GM12892 (cell line): ENCODE measurements at places on chromosomes 6 and 20.

GRCh38 chr20:2217857-2218539 is 77.8 kb upstream of the TGM3 start:
- DNase-seq = no peak

DNA sequence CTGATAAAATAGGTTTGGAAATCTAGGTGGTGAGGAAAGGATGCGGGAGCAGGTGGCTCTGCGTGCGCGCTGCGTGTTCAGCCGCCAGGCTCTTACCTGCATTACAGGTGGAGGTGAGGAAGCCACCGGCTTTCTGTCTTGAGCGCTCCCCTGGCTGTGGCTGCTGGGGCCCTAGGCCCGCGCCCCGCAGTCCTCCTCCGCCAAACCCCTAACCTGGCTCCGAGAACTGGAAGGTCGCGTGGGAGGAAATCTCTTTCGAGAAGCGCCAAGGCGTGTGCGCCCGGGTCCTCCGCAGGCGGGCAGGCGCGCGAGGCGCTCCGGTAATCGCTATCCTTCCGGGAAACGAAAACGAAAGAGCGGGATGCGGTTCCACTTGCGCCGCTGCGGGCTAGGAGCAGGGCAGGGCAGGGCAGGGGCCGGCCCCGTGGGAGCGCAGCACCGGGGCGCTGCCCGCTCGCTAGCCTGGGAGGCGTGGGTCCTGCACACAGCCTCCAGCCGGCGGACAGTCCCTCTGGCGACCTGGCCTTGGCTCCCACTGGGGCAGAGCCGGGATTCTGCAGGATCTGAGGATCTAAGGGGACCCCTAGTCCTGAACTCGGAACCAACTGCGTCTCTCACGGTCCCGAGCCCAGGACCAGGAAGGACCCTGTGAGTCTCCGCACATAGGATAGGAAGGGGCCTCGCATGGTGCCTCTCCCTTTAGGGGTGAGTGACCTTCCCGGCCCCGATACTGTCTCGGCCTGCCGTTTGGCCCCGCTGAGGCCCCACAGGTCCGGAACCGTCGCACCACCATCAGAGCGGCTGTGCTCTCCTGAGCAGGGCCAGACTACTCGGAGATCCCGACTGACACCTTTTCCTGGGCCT is at the start of gene ETV7:
TSS of gene ETV7 (minus strand) at position 230 of the 864 bp plus-strand sequence. CDS start at position 102, 128 bp downstream.
- DNase-seq = peak; percentile 53

DNA sequence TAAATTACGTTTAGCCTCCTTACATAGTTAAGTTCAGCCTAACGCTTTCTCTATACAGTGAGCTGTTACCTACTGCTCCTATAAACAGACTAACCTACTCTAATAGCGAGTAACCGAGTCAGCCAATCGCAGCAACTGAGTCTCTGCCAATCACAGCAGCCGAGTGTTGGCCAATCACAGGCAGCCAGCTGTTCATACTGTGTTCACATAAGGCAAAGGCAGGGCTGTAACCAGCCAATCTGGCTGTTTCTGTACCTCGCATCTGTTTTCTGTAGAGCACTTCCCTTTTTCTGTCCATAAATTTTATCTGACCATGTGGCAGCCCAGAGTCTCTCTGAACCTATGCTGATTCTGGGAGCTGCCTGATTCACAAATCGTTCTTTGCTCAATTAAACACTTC is 263.9 kb upstream of the JARID2 start:
- no peak for DNase-seq

DNA sequence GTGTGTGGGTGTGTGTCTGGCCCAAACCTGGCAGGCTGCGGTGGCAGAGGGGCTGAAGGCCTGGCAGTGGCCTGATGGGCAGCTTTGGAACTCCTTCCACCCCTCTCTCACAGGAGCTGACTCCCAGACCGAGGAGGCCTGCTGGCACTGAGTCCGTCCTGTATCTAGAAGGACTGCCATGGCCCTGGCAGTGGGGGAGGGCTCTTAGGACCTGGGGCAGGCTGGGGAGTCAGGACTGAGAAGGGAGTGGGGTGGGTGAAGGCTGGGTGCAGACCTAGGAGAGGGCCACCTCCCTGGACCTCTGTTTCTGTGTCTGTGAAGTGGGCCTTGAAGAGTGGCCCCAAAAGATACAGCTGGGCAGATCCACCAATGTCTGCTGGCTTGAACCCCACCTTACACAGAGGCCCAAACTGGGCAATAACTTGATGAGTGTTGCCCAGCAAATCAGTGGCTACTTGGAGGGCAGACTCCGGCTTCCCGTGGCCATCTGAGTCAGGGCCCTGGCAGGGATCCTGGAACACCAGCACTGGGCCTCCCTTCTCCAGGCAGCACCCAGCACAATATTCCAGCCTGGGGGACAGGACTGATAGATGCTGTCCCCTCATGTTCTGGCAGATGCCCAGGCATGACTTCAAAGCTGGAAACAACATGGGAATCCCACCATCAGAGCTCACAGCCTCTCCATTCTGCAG is 46.7 kb upstream of the BLCAP start:
- no peak for DNase-seq

GRCh38 chr20:35650632-35651031 is 14.1 kb downstream of the CPNE1 start:
- DNase-seq = no peak

- no peak for DNase-seq
Measured at GRCh38 chr20:35791821-35792220, 20.0 kb downstream of the PHF20 start.

- DNase-seq = no peak
Measured at GRCh38 chr20:31675828-31676608, 38.3 kb downstream of the COX4I2 start.

DNA sequence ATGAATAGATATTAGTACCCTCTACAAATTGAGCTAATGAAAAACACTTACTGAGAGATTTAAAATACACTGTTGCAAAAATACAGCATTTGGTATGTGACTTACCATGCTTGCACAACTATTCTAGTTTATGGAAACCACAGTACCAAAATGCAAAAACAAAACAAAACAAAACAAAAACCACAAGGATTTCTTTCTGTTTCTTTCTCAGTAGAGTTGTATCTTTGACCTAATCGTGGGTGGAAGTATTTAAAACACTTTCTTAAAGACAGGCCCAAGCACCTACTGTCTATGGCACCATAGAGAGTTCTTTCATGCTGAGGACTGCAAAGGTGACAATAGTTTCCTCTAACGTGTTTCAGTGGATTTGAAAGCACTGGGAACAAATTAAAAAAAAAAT is 95.3 kb upstream of the C6orf118 start:
- DNase-seq = no peak

- no peak for DNase-seq
Measured at GRCh38 chr6:124487623-124488431, 474.4 kb upstream of the RNF217 start.

DNA sequence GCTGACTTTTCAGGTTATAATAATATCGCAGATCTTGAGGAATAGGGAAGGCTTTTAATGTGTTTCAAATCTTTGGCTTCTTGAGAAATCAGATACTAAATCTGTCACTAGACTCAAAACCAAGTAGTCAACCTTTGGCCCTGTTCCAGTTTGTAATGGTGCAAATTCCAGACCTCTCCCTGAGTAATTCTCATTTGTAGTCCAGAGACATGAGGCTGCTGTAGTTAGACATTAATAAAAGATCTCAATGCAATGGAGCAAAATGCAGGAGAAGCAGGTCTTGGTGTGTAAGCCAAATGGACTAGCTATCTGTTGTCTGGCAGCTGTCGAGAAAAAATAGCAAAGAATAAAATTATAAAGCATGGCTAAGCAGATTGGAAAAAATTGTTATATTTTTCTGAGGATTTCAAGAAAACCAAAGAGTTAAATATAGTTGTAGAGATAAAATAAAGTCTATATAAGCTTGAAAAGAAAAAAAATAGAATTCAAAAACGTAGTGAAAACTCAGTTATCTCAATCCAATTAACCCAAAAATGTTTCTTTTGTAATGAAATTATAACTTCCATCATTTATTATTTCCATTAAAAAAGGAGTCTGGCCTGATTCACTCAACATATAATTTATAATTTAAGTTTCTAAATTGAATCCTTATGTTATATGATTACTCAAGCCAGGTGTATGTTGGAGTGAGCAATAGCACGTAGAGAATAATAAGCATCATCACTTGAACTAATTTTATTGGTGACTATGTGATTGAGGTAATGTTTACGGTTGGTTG is 161.5 kb upstream of the ADGRB3 start:
- DNase-seq = no peak

- DNase-seq = no peak
Measured at GRCh38 chr6:16723826-16724225, 37.4 kb downstream of the ATXN1 start.

GRCh38 chr20:14830466-14830865 is 493.1 kb upstream of the FLRT3 start:
- DNase-seq = no peak

DNA sequence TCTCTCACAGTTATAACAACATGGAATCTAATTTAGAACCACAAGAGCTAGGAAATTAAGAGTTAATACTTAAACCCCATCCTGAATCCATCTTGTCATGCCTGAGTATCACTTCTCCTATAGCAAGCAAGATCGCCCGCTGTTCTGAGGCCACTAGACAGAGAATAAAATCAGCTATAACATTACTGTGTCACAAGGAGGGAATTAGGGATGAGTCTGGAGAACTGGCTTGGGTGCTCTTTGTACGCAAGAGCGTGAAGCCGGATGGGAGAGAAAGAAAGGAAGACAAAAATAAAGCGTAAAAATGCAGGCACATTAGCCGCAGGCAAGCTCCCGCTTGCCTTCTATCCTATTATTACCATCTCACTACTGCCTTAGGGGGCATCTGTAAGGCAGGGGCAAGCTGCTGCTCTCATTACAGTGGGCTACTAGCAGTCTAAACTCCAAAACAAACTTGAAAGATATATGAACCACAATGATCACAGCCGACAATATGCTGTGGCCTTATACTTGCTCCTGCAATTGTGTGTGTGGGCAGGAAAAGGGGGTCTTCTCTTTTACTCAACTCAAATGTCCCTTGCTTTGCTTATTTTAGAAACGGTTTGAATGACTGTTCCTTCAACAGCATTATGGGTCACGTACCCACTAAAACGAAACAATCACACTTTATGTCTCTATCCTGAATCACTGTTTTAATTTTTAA is 81.9 kb downstream of the GJA10 start:
- no peak for DNase-seq

DNA sequence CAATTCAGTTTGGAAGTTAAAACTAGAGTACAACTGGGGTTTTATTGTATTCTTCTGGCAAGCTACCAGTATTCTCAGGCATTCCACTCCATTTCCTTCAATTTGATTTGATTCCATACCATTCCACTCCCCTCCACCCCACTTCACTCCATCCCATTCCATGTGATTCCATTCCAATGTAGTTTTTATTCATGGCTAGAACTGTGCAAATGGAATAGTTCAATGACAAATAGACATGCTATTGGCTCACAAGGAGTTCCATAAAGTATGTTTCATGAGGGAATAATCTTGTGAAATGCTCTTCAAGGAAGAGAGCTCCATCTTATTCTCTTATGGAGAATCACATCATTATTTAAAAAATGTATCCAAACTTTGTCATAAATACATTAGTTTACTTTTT is 285.0 kb upstream of the BMP2 start:
- DNase-seq = no peak

DNA sequence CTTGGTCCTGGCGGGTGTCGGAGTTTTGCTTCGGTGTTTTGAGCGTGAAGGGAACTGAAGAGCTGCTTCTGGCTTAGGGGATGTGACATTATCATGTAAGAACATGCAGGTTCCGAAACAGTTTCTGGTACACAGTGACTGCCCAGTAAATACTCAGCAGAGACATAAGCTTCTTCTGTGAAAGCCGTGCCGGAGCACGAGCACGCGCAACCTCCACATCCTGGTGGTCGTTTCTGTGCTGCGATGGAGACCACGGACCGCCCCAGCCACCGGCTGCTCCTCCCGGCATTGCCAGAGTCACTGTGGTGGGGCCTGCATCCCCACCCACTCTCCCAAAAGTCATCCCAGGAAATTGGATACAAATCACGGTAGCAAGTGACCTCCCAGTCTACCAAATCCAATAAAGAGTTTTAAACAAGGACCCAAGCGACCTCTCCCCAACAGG is 18.7 kb downstream of the KIF25 start:
- no peak for DNase-seq

- DNase-seq = peak; percentile 31
Measured at GRCh38 chr6:14910692-14911547, 334.9 kb upstream of the JARID2 start.

DNA sequence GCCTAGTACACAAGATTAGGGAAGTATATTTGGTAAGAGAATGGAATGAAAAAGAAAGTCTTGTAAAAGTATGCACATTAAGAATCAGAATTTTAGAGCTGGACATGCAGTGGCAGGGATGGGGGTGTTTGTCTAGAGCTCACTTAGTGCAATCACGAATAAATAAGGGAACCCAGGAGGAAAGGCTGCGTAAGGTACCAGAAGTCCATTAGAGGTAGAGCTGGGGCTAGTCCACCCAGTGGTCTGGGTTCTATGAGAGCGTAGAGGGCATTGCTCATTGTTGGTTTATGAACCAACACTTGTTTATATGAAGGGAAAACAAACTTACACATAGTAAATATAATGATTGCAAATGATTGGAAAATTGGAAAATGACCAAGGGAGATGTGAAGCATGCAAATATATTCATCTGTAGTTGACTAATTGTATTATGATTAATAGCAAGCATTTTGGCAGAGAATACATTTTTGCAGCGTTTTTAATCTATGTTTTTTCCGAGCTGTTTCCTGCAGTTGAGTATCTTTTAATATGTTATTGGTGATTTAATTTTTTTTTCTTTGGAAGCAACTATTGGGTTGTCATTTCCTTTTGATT is 3.2 kb downstream of the CDC40 start:
- DNase-seq = no peak

DNA sequence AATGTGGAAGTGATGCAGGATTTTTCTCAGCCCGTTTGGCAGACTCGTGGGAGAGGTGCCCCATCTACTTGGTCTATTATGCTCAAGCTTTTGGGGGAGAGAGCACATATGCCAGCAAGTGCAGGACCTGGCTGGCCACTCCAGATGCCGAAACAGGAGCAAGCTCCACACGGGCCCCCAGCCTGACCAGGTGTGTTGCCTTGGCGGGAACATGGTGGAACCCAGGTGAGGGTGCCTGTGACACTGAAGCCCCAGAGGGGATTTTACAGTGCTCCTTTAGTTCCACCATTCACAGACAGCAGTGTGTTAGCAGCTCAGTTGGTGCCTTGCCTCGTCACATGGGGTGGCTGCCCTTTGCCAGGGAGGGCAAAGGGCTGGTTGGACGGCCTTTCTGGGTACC is 798.9 kb downstream of the EYS start:
- no peak for DNase-seq

DNA sequence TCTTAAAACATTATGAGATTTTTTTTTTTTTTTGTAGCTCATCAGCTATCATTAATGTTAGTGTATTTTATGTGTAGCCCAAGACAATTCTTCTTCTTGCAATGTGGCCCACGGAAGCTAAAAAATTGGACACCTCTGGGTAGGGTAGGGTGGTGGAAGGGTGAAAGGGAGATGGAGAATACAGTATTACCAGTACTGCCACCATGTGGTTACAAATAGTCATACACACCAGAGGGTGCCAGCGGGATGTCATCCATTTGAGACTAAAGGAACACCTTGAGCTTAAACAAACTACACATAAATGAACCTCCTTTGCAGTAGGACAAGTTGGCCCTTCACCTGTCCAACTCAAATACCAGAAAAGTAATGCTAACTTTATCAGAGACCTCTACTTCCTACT is 601.9 kb downstream of the HTR1B start:
- no peak for DNase-seq

GRCh38 chr20:1500496-1500895 is 9.3 kb upstream of the SIRPB2 start:
- no peak for DNase-seq

- DNase-seq = no peak
Measured at GRCh38 chr20:14992153-14992552, 654.7 kb upstream of the FLRT3 start.
